Activated naive CD8-positive, alpha-beta T cell treated with anti-CD3 and anti-CD28 coated beads, Interleukin-2, amount 10 ng/mL, durations not matched to agents 7 days and 5 days (primary cell): ENCODE measurements at places on chromosomes 7 and 10. TPM values are rescaled to one million over a fixed set of nuclear protein-coding genes. Genes with fewer than 3 reads are reported as not detected.

The PLPP4 gene
- total RNA-seq, result not detected

The AHR gene
- total RNA-seq, result 50.6 TPM

The INA gene
- total RNA-seq, result 0.09 TPM

DNA sequence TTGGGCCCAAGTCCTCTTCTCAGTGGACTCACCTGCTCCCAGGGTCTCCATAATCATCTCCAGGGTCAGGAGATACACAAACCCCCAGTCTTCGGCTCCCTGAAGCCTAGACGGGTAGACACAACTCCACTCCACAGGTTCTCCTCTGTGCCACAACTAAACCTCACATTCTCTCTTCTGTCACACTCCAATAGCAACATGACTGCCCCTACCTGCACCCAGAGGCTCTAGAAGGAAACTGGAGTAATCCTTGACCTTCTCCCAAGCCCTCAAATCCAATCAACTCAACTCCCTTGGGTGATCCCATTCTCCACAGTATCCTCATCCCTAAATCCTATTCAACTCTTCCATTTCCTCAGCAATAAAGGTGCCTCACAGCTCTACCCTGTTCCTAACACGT is 16.2 kb downstream of the HNRNPF start:
- no peaks in the 10 kb centered on the region for H3K27me3 ChIP-seq
- H3K4me1 ChIP-seq, result peaks cover 62% of the 10 kb centered on the region
- no peak for DNase-seq

DNA sequence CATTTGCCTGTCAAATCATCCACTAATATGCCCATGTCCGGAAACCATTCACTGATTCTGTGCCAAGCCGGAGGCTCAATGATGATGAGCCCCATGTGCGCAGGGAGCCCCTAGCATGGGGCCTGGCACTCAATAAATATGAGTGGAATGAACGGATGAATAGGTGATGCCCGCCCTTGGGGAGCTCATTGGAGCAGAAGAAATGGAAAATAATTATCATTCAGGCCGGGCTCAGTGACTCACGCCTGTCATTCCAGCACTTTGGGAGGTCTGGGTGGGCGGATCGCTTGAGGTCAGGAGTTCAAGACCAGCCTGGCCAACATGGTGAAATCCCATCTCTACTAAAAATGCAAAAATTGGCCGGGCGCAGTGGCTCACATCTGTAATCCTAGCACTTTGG is 11.0 kb downstream of the RHBDD2 start:
- peaks cover 4% of the 10 kb centered on the region for H3K4me1 ChIP-seq
- peaks cover 4% of the 10 kb centered on the region for H3K36me3 ChIP-seq
- no peak overlapping the region for H3K27ac ChIP-seq
- H3K27me3 ChIP-seq, result no peaks in the 10 kb centered on the region
- DNase-seq, result no peak

DNA sequence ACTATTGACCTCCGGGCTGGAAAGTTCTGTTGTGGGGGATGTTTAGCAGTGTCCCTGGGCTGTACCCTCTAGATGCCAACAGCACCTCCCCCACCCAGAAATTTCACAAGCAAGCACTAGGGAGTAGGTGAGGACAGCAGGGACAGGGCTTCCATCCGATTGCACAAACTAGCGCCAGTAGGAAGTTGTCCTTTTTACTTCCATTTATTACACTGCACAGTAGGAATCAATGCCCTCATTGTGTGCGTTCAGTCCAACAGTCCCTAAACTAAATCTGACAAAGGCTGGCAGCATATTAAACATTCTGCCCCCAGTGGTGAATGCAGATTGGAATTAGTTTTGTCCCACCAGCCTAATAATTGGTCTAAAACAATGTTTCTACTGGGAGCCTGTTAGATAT is 6.4 kb upstream of the SOSTDC1 start:
- no peak overlapping the region for H3K4me3 ChIP-seq
- peaks cover 6% of the 10 kb centered on the region for H3K27me3 ChIP-seq
- H3K4me1 ChIP-seq, result no peaks in the 10 kb centered on the region

DNA sequence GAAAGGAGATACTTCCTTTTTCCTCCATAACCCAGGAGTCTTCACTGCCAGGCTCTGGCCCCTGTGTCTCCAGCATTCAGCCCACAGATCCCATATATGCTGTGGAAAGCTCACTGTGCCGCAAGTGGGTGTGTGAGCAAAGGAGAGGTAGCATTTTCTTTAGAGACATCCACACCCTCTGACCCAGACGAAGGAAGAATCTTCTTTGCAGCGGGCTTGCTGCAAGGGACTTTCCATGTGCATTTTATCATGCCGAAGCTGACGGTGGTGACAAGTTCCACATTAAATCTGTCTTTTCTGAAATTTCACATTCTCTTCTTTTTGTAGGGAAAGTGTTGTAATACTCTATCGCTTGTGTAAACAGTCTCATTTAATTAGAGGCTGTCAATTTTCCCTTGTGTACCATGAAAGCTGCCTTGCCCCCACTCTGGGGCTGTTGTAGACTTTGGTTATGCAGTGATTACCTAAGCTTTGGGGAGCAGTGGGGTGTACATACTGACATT is 409.5 kb downstream of the SUGCT start:
- H3K36me3 ChIP-seq, result no peaks in the 10 kb centered on the region
- no peak overlapping the region for H3K4me3 ChIP-seq
- H3K4me1 ChIP-seq, result no peaks in the 10 kb centered on the region
- no peaks in the 10 kb centered on the region for H3K27me3 ChIP-seq
- no peak for DNase-seq
